Endothelial cell of umbilical vein (primary cell): ENCODE measurements at places on chromosomes 3 and 15. TPM values are rescaled to one million over a fixed set of nuclear protein-coding genes. Genes with fewer than 3 reads are reported as not detected.
A peak's percentile ranks its signal among the peaks of the same experiment; 100 is the strongest.

GRCh38 chr3:44848634-44849033 is 13.1 kb upstream of the TMEM42 start:
- peak; percentile 46 for DNase-seq

DNA sequence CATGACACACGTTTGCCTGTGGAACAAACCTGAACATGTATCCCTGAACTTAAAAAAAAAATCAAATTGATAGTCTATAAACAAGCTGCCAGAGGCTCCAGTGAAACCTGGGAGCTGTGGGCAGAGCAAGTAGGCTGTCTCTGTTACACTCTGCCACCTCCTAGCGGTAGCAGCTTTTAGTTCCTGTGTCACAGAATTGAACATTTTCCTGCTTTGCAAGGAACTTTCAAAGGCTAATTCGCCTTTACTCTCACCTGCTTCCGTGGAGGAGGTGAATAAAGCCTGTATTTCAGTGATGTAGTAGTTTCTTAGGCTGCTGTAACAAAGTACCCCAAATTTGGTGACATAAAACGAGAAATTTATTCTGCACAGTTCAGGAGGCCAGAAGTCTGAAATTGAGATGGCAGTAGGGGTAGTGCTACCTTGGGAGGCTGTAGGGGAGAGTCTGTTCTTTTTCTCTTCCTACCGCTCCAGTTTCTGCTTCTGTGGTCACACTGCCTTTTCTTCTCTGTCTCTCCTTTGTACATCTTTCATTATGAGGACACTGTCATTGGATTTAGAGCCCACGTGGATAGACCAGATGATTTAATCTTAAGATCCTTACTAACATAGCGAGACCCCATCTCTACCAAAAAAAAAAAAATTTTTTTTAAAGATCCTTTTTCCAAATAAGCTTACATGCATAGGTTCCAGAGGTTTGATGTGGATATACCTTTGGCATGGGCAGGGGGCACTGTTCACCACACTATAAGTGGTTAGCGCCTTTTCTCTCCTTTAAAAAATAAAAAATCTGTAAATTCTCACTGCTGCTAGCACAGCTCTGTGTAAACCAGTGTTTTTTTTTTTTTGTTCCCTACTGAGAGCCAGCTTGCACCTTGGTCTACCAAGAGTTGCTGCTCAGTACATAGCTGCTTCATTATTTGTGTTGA is 25.3 kb downstream of the FBXO22 start:
- DNase-seq: no peak

DNA sequence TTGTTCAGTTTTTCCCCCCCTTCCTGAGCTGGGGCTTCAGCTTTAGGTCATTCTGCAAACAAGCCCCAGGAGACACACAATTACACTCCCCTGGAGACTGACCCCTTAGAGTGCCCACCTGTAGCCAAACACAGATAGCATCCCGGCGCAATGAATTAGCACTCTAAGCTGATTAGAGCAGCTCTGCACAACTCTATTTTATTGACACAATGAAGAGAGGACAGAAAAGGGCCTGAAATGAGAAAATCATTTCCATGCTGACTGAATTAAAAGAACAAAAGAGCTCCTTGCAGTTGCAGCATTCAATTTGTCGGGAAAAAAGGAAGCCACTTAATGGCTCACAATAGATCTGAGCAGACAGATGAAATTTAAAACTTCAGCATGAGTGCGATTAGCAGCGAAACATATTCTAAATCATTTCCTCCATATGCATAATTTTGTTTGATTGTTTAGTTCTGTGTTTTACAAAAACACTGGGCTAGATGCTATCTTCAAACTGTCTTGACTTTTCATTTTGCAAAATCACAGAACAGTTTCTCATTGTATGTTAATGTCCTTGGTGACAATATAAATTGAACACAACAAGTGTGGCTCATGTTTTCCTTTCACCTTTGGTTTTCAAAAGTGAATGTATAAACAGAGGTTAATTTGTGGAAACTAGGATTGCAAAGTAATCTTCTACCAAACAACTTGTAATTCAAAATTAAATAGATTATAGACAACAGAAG is 308.6 kb downstream of the MECOM start:
- DNase-seq: peak; percentile 70

DNA sequence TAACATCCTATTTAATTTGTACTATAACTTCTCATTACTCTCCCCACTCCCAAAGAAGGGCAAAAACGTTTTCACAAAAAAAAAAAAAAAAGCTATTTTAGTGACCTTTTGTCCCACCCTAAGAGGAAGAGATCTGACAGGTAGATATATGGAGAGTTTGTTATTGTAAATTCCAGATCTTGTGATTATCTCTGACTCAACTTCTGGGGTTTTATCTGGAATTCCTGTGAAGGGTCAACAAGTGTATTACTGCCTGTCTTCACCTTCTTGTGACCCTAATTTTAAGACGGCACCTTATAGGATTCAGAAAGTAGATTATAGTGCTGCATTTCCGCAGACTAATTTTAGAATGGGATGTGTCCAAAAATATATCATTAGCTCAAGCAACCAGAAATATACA is 205.9 kb upstream of the CDIN1 start:
- DNase-seq: peak; percentile 18

DNA sequence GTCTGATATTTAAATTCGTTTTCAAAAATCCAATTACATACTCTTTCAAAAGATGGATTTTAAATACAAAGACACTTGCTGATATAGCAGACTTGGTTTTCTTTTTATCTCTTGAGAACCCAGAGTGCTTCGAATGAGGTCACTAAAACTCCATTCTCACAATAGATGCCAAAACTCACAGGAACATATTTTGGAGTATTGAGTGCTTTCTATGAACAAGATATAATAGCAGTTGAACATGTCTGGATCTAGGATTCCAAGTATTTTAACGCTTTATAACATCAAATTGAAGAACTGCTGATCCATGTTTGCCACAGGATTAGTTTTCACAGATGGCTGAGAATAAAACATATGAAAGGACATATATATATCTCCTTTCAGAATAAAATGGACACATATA is 113.2 kb downstream of the SAMMSON start:
- DNase-seq: no peak

- no peak for DNase-seq
Measured at GRCh38 chr3:109098079-109098644, 19.8 kb downstream of the MORC1 start.

- DNase-seq: no peak
Measured at GRCh38 chr3:169695031-169695430, 31.5 kb upstream of the MECOM start.

DNA sequence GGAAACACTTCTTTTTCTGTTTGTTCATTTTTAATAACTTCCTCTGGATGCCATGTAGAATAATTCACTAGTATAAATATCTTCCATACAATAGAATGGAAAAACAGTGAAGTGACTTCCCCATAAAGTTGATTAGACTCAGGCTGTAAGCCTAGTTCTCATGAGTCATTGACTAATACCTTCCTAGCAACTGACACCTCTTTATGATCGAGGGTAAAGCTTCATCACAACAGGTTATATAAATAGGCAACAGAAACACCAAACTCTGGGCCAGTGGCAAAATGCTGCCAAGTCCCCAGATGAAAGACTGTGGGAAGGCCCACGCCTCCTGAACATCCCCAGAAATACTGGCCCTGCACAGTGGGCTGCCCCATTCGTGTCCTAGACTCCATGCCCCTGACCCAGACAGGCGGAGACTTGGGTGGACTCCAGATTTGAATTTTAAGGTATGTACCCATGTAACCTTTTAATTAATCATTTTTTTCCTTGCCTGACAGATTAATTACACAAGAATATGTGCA is 71.3 kb upstream of the TBC1D23 start:
- DNase-seq: peak; percentile 67

DNA sequence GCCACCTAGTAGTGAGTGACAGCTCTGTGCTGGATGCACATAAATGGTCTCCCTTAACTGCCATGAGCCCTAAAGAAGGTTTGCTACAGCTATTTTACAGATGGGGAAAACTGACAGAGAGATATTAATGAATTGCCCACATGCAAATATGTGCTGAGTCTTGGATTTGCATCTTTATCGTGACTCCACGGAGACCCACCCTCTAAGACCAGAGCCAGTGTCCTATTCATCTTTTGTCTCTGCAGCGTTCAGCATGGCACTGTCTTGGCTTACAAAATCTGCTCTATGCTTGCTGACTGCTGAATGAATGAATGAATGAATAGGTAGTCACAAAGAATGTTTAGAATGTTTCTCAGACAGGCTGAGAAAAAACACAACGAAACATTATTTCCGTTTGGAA is 48.3 kb downstream of the BTD start:
- no peak for DNase-seq

DNA sequence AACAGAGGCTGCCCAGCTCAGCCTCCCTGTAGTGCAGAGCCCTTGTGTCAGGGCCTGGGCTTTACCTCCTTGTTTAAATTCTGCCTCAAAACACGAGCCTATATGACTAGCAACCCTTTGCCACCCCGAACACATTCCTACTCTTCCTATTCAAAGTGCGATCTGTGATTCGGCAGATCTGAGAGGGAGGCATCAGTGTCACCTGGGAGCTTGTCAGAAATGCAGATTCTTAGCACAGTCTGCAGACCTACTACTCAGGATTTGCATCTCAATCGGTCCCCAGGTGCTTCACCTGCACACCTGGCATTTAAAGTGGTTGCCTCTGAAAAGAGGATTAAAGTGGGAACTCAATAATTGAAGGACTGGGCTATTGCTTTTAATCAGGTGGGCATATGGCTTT is 273.2 kb upstream of the TOPAZ1 start:
- no peak for DNase-seq

DNA sequence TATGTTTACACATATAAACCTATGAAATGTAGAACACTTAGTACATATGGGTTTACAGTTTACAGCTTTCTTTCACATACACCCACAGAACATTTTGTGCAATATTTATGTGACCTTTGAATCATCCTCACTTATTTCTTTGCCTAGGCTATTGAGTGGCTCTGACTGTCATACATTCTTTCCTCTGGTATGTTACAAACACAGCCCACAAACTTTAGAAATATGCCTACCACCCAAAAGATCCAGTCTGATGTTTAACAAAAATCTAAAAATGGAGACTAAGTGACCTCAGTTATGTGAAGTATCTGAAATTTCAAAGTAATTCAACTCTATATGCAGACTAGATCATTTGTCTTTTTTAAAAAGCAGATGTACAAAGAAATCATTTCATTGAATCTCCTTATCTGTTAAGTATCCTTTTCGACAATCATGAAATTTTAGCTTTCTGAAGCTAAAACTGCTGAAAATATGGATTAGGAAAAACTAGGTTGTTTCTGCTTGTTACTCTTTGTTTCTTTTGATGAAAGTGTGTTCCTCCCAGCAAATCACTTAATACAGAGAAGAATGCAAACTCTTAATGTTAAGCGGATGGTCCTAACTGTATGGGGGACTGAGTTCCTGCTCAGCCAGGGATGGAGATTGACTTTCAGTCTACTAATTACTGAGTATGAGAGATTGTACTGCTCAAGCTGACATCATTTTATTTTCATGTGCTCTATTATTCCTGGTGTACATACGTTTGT is 27.7 kb downstream of the CCDC54 start:
- DNase-seq: no peak

DNA sequence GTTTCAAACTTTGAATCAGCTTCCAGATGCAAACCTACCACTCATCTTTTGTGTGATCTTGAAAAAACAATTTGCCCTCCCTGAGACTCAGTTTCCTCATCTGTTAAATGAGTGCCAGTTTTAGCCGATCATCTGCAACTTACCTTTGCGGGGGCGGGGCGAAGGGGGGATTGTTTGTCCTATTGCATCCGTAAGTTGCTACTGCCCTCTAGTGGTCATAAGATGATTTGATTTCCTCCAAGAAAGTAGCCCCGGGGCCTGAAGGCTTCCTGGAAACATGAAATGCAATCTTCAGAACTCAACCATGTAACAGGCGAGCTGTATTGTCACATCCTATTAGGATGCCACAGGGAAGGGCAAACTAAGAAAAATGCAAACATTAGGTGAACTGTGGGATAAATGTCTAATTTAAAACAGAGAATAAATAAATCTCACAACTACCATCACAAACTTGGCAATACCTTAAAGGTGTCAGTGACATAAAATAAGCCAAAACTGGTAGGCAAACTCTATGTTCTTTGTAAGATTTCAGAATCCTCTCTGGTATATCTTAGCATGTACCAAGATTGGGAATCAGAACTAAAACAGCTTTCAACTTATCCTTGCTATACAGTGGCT is 63.5 kb upstream of the CLDN18 start:
- peak; percentile 57 for DNase-seq

- no peak for DNase-seq
Measured at GRCh38 chr3:87041191-87041590, 50.2 kb upstream of the VGLL3 start.

GRCh38 chr15:61084944-61085367 is 144.1 kb downstream of the RORA start:
- no peak for DNase-seq

GRCh38 chr3:87167628-87168456 is 59.3 kb upstream of the CHMP2B start:
- peak; percentile 55 for DNase-seq

DNA sequence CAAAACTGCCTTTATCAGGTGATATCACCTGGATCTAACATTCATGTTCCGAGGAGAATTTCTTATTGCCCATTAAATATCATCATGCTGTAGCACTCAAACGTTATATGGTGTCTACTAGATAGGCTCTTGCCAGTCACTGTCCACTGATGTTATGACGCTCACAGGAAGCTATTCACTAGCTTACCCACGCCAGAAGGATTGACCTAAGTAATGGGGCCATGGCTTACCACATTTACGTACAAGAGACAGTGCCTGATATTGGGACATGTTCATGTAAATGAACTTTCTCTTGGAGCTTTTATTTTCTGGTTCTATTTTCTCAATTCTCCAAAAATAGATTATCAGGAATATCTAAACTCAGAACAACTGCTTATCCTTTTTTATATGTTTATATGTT is 91.7 kb upstream of the NAALADL2 start:
- DNase-seq: no peak

GRCh38 chr3:155086051-155086450 is 5.9 kb downstream of the MME start:
- DNase-seq: no peak

The SIDT1 gene
- polyA plus RNA-seq: 0.03 and 0.07 TPM in 2 replicates

The MESP2 gene
- polyA plus RNA-seq: 0.21 and 0.43 TPM in 2 replicates

The GABRB3 gene
- polyA plus RNA-seq: 0.03 TPM in 1 of 2 replicates, not detected in the other

The VEPH1 gene
- 36.7 and 42.9 TPM in 2 replicates for polyA plus RNA-seq

The TERB2 gene
- not detected in 2 replicates for polyA plus RNA-seq

The PLAAT1 gene
- 0.54 and 0.58 TPM in 2 replicates for polyA plus RNA-seq

The TBC1D23 gene
- polyA plus RNA-seq: 6.9 and 10.3 TPM in 2 replicates

The MINAR1 gene
- 0.33 TPM in 2 replicates for polyA plus RNA-seq

The ERICH6 gene
- not detected in 2 replicates for polyA plus RNA-seq
